ENCODE measurements at places on chromosomes 16 and 17.

DNA sequence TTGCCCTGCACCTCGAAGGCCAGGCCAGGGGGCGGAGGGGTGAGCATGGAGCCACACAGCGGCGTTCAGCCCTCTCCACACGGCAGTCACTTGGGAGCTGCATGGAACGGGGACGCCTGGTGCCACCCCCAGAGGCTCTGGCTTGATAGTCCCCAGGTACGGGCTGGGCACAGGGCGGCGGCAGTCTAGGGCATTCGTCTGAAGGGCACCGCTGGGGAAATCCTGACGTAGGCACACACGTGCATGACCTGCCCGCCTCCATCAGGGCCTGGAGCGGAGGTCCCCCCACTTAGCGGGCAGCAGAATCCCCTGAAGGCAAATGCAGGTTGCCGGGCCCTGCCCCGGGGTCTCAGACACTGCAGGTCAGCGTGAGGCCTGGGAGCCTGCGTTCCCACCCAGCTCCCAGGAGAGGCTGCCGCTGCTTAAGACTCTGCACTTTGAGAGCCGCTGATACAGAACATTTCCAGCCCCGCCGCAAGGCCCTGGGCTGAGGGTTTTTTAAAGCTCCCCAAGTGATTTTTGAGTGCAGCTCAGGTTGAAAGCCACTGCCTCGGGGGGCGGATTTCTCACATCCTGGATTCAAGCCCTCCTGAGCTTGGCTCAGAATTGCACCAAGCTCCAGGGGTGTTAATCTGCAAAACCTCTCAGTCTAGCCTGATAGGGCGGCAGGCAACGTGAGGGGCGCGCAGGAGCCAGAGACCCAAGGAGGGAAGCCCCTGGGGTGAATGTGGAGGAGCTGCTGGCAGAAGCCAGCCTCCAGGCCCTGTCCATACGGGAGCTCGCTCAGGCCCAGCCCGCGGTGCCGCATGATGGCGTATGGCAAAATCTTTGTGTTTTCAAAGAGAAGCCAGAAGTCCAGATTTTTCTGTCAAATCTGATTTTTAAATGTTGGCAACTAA is 182.3 kb upstream of the GSE1 start:
- no peak for DNase-seq

- no peak for DNase-seq
Observed at GRCh38 chr17:17345294-17345597, 42.1 kb downstream of the NT5M start.

DNA sequence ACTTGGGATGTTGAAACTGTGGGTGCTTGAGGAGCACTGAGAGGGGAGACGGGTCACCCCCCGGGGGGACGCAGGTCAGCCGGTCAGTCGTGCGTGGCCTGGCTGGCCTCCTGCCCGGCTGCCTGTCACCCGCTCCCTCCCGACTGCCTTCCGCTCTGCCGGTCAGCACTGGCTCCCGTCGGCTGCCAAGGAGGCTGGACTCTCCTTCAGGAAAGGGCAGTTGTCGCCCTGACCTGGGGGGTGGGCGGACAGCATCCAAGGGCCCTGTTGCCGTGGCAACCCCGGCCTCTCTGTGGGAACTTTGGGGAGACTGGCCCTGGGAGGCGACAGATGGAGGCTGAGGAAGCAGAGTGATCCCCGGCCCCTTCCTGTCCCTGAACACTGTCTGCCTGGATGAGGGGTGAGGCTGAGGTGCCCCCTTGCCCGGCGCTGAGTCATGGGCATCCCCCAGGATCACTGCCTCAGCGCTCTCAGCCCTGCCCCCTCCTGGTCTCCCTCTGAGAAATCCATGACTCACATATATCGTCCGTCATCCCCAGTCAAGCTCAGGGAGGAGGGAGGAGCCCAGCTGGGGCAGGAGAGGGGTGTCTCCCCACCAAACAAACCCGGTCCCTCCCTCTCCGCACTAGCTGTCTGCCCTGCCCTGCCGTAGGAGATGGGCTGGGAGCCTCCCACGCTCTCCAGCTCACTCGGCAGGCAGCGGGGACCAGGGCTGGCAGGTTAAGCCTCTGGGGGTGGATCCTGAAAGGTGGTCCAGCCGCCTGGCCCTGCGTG is at the start of gene ADGRG1:
TSS of gene ADGRG1 (plus strand) at position 623 of the 774 bp plus-strand sequence. CDS start 21,658 bp downstream, outside the sequence.
- peak; percentile 99 for DNase-seq

DNA sequence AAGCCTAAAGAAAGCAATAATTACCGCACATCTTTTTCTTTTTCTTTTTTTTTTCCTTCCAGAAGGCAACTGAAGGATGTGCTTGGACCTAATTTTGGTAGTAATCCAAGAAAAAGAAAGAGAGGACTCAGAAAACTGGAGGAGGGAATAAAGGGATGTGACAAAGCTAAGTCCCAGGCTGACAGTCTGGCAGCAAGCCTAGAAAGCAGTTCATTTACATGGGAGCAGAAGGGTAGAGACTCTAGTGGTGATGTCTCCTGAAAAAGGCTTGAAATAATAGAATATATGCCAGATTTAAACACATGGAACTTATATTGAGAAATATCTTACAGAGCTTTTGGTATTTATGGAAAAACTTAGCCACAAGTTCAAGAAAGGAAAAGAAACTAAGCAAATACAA is 101.0 kb upstream of the SHISA6 start:
- DNase-seq = no peak

GRCh38 chr17:38401459-38401858 is 26.8 kb upstream of the ARHGAP23 start:
- no peak for DNase-seq

DNA sequence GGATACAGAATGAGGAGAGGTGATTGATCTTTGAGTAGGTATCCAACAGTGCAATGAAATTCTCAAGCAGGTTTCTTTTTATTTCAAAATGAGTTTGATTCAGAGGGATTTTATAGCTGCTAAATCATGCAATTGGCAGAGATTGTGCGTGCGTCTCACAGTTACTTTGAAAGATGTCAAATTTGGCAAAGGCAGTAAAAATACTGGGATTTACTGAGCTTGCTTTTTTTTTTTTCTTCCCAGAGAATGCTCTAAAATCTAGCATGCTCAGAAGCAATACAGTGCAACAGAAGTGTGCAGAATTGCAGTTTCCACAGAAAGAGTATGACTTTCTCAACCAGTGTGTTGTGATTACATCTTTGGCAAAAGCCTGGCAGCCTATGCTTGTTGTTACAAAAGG is 410.7 kb upstream of the GOT2 start:
- no peak for DNase-seq

- no peak for DNase-seq
Observed at GRCh38 chr17:48528153-48528935, 2.5 kb downstream of the HOXB1 start.

DNA sequence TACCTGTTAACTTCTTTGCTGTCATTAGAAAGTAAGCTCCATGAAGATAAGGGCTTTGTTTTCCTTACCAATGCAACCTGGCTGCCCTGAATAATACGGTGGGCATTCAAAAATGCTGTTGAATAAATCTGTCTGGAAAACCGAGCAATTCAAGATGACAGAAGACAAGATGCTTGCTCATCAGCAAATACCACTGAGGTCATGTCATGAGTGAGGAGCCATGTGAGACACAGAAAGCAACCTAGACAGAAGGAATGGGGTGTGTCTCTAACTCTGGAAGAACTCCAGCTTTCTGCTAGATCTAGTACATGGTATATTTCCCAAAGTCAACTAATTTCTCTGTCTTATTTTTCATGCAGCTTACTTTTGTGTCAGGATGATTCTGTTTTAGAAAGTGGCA is 64.2 kb downstream of the STH start:
- peak; percentile 63 for DNase-seq

GRCh38 chr16:29699324-29700219 is 20.6 kb downstream of the QPRT start:
- no peak for DNase-seq

DNA sequence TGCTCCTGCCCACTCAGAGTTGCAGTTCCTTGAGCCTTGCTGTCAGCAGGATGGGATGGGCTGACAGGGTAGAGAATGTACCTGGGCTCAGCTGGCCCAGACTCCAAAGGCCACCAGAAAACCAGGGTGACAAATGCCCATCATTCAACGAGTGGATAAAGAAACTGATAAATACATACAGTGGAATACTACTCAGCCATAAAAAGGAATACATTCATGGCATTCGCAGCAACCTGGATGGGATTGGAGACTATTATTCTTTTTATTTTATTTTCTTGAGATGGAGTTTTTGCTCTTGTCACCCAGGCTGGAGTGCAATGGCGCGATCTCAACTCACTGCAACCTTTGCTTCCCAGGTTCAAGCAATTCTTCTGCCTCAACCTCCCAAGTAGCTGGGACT is 19.9 kb downstream of the SGSM2 start:
- no peak for DNase-seq

GRCh38 chr16:58767581-58767980 is 33.5 kb upstream of the GOT2 start:
- DNase-seq = no peak

- no peak for DNase-seq
Observed at GRCh38 chr17:29031488-29031887, 11.5 kb upstream of the PIPOX start.

DNA sequence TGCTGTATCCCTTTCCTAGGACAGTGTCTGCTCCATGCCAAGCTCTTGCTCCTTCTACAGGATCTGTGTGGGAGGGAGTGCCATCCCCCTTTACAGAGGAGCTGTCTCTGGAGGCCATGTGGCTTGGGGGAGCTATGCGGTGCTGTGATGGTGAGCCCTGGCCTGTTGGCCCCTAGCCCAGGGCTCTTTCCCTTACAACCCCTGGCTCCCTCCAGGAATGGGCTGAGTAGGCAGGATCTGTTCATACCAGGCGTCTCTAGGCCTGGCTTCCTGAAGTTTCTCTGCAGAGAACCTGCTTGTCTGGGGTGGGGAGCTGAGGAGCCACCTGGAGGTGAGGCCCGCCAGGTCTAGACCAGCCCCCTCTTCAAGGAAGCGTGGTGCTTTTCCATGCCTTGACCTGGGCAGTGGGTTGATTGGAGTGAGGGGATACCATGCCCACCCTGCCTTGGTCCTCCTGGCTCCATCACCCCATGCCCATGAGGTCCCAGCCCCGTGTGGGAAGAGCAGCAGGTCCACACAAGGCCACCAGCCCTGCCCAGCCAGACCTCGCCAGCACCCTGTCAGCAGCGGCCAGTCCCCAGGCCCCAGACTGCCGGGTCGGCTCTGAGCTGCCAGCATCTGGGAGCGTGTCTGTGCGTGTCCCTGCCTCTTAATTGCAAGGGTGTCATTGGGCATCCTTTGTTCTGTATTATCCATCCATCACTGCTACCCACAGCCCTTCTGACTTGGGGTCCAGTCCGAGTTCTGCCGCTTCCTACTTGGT is 14.7 kb downstream of the LLGL2 start:
- DNase-seq = no peak

- no peak for DNase-seq
Observed at GRCh38 chr17:37605813-37606505, 3.3 kb downstream of the SYNRG start.

GRCh38 chr16:1732071-1732470 is 26.1 kb downstream of the MAPK8IP3 start:
- DNase-seq = no peak

DNA sequence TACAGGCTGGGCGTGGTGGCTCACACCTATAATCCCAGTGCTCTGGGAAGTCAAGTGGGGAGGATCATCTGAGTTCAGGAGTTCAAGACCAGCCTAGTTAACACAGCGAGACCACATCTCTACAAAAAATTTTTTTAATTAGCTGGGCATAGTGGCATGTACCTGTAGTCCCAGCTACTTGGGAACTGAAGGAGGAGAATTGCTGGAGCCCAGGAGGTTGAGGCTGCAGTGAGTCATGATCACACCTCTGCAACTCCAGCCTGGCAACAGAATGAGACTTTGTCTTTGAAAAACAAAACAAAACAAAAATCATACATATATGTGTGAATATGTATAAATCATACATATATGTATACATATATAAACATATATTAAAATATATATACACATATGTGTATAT is 54.1 kb upstream of the MARCHF10 start:
- no peak for DNase-seq

GRCh38 chr16:89170346-89171215 is 967 bp upstream of the CDH15 start:
- DNase-seq = no peak

- no peak for DNase-seq
Observed at GRCh38 chr16:31055613-31056012, 18.4 kb downstream of the ZNF668 start.

GRCh38 chr17:81427173-81428120 is 32.2 kb downstream of the BAHCC1 start:
- DNase-seq = no peak

DNA sequence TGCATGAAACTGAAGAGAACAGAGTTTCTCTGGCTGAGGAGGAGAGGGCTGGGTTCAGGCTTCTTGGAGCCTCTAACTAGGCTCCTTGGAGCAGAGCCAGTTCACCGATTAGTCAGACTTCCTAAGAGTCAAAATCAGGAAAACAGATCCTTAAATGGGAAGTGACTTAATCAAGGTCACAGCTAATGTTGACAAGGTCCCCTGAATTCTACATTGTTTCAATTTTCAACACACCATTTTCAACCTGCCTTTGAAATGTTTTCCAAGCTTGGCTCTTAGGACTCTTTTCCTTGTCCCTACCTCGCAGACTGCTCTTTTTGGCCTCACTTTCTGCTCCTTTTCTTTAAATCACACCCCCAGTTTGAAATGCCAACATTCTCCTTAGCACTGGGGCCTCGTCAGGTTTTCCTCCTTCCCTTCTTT is 16.3 kb downstream of the MYL4 start:
- peak; percentile 95 for DNase-seq

GRCh38 chr17:49082231-49082630 is 50.3 kb upstream of the B4GALNT2 start:
- DNase-seq = no peak

GRCh38 chr17:74573169-74573568 is 5.9 kb upstream of the CD300H start:
- DNase-seq = no peak

DNA sequence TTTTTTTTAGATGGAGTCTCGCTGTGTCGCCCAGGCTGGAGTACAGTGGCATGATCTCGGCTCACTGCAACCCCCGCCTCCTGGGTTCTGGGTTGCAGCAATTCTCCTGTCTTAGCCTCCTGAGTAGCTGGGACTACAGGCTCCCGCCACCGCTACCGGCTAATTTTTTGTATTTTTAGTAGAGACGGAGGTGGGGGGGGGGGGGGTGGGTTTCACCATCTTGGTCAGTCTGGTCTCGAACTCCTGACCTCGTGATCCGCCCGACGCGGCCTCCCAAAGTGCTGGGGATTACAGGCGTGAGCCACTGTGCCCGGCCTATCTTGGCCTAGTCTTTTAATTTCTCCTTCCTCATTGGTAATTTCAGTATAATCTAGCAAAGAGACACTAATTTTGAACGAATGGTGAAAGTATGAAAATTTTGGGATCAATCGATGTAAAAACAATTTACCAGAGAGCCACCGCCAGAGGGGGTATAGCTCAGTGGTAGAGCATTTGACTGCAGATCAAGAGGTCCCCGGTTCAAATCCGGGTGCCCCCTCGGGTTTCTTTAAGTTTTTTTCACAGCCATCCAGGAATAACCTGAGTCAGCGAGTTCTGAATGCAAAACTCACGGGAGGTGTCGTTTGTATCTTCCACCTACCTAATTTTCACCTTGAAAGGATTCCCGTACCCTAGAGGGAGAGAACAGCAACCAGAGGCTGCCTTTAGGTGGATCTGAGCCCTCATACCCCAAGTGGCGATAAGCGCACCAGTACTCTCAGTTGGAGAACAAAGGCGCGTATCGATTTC is 2.5 kb upstream of the LASP1 start:
- peak; percentile 82 for DNase-seq

All from HT1080 (cell line).